Naive B cell (primary cell): ENCODE measurements at places on chromosomes 4 and X.

- DNase-seq, result peak; percentile 24
Measured at GRCh38 chr4:156968479-156968984, 3.1 kb downstream of the PDGFC start.

- no peak for DNase-seq
Measured at GRCh38 chr4:92111493-92111892, 192.3 kb upstream of the GRID2 start.

DNA sequence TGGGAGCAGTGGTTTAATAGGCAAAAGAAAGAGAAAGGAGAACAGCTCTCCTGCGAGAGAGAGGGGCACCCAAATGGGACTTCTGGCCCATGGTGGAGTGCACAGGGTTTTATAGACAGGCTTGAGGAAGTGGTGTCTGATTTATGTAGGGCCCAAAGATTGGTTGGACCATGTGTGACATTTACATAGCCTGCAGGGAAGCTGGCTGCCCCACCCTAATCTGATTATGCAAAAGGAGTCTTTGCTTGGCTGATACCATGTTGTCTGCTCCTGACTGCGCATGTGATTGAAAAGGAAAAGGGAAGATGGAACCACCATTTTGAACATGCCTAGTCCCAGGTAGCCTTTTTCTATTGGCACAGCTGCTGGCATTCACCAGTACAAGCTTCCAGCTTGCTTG, 100.0 kb upstream of the DIPK2B start:
- no peak for DNase-seq

- no peak for DNase-seq
Measured at GRCh38 chrX:72347366-72347765, 41.7 kb upstream of the CITED1 start.

DNA sequence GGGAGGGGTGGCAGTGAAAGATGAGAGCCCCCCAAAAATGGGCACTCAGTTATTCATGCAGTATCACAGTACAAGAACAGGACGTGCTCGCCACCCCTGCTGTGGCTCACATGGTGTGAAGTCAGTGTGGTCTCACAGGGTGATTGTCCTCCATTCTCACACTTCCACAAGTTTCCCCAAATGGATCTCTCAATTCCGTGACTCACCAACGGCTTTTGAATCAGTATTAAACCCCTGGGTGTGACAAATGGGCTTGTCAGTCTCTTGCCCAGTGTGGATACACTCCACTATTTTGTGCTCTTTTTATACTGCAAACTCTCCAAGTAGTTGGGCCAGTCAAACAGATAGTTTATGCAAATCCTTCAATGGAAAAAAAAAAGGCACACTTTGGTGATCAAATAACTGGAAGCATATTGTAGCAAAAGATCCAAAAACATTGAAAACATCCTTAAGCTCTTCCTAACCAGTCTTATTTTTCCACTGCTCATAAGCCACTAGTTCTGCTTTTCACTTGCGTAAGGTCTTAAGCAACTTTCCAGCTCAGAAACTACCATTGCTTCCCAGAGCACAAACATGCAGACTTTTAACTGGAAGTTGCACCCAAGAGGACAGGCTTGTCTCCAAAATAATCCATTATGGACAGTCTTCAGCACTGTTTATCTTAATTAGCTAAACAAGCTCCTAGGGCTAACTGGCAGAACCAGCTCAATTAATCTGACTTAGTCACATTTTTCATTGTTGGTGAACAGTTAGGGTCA, 365.7 kb downstream of the PPP3CA start:
- no peak for DNase-seq

GRCh38 chrX:39065051-39065871, 264.0 kb downstream of the MID1IP1 start:
- DNase-seq, result no peak

DNA sequence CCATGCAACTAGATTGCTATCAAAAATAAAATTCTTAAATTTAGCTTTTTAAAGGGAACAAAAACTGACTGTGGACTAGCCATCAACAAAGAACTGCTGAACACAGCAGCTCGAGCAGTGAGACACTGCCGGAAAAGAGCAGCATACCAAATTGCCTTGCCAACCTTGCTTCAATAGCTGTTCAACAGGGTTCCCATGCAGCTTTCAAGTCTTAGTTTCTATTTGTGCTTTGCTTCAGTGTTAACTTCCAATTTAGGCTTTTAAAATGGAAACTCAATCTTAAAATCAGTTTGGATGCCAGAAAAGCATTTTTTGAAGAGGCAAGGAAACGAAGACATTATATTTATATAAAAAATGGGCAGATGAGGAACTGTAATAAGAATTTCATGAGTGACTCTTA, 463.4 kb upstream of the MAGEB18 start:
- DNase-seq, result no peak
